T-helper 22 cell (primary cell): ENCODE measurements at places on chromosomes 13 and 19.

GRCh38 chr19:1063030-1063908 lies 3.7 kb upstream of the ARHGAP45 start:
- peak; percentile 59 for DNase-seq

DNA sequence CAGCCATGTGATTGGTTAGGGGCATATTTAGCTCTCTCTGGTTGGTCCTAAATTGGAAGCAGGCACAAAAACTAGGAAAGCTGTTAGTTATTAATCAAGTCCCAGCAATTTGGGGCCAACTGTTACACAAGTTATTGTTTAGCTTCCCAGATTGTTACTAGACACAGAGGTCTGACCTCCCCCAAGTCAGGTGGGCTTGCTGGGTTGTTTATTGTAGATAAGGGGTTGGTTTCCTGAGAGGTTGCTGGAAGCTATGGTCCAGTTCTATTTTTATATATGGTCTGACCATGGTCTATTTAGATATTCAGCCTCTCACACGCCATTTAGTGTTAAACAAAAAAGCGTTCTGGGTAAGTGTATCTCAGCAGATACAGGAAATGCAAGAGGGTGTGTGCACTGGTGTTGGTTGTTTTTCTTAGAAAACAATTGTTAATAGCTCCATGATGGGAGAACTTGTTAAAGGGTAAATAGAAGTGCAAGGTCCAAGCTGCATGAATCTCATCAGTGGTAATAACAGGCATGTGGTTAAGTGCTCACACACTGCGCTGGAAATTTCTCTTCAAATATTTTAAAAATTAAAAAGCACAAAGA lies 150.0 kb downstream of the RAP2A start:
- no peak for DNase-seq

GRCh38 chr13:44422755-44423643 lies 49.4 kb downstream of the SERP2 start:
- DNase-seq, result no peak

- no peak for DNase-seq
Observed at GRCh38 chr19:47549261-47549862, 23.6 kb downstream of the ZNF541 start.

DNA sequence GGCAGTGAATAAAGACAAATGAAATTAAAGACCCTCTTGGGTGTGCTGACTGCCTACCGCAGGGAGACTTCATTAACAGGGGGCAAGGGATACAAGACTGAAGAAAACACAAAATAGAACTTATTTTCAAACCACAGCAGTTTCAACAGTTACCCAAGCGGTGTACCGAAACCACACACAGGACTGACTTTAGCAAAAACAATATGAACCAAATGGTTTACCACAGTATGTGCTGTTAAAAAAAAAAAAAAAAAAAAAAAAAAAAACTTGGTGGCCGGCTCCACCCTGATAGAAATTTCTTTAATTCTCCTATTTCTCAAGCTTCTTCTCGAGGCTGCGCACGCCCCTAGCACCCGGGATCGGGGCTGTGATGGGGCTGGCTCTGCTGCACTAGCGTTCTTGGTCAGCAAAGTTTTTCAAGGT lies 42.6 kb downstream of the KLF2 start:
- peak; percentile 60 for DNase-seq

GRCh38 chr19:1401138-1401888 lies at the start of gene GAMT:
Gene GAMT, minus strand, starts transcription at chr19:1401542. Its CDS starts 66 bp downstream, at chr19:1401476.
- peak; percentile 19 for DNase-seq

DNA sequence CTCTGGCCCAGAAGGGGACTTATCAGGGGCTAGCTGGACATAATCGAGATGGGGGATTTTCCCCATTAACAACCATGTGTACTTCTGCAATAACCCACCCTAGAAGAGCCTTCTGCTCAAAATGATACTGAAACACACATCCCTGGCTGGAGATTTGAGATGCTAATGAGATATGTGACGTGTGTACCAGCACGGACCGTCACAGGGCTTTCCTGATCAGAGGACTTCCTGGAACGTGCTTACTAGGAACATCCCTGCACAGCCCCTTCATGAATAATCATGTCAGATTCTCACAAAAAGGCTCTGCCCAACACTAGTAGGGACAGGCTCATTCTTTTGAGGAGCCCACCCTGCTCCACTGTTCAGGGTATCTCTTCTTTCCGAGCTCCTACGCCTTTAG lies 6.5 kb upstream of the ERVV-1 start:
- no peak for DNase-seq
